HTR-8/SVneo (cell line): ENCODE measurements at places on chromosomes 11 and 22.
A peak's percentile ranks its signal among the peaks of the same experiment; 100 is the strongest.

GRCh38 chr11:57513911-57514537 lies 1.5 kb downstream of the SLC43A1 start:
- DNase-seq = no peak

DNA sequence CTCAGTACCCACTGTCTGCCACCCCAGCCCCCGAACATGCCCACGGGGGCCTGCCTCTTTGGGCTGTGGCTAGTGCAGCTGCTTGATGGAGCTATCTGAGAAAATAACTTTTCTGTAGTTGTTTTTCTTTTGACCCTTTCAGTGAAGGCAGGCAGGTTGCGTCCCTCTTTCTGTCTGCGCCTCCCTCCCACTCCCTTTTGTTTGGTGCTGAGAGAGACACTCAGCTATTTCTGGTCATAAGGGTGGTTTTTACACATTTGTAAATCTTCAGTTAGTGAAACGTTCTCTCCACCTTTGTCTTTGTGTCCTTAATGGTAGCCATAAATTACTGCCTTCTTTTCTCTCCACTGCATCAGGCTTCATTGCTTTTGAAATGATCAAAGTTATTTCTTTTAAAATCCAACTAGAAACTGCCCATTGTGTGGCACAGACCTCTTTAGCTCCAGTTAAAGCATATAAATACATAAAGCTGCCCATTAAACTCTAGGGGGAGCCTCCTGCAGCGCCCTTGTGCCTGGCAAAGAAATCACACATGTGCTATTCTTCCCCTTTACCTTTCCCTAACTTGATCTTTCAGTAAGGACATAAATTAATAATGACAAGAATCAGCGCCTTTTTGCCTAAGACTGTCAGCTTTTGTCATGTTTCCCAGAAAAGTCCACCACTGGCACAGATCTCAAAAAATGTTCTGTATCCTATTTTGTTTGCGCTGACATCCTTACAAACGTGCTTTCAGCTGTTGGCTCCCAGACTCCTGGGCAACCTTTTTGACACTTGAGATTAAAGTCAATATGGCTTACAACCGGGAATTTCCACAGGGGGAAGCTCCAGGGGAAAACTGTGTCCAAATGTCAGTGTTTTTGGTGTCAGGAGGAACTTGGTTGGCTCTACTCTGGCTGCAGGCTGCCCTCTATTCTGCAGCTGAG lies 1.7 kb upstream of the SCUBE2 start:
- DNase-seq = no peak

DNA sequence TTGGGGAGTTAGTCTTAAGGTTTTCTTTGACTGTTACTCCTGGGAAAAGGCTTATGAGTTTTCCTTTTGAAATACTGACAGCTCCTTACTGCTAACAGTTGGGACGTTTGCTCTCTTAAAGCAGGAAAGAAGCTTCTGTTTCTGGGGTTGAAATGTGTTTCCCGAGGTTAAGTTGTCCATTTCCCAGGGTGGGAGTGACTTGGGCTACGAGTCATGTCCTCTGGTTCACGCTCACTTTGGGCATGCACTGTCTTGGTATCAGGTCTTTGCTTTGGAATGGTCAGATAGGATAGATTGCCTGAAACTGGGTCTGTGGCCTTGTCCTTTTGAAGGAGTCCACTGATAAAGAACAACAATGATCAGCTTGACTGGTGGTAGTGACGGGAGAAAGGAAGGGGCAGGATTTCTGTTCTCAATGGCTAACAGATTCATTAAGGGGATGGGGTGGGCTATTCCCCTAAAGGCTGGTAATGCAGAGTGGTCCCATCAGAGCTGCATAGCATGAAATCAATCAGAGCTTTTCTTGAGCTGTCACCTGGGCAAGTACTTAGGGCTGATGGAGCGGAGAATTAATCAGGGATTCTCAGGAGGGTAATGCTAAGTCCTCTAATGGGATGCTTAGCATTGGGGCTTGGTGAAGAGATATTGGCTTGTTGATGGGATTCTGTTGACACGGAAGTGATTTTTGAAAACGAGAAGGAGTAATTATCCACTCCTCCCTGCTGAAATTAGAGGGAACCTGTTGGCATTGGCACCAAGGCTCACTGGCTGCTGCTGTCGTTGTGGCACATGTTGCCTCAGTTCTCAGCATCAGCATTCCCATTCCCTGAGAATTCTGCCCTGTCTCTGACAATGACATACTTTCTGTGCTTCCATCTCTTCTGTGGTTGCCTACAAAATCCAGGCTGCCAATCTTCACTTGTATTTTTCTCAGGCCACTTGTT lies 81.6 kb downstream of the TEAD1 start:
- no peak for DNase-seq

DNA sequence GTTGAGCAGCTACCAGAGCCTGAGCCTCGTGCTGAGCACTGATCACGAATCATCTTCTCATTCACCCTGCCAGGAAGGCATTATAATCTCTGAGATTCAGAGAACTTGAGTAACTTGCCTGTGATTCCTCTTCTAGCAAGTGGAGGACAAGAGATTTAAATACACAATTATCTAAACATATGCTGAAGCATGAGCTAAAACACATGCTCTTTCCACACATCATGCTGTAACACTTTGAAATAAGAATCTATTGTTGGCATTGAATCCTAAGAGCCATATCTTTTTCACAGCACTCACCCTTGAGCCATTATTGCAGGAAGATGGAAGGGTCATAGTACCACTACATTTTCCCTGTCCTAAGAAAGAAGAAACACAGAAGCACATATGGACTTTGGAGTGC lies 722.5 kb upstream of the API5 start:
- DNase-seq = no peak

DNA sequence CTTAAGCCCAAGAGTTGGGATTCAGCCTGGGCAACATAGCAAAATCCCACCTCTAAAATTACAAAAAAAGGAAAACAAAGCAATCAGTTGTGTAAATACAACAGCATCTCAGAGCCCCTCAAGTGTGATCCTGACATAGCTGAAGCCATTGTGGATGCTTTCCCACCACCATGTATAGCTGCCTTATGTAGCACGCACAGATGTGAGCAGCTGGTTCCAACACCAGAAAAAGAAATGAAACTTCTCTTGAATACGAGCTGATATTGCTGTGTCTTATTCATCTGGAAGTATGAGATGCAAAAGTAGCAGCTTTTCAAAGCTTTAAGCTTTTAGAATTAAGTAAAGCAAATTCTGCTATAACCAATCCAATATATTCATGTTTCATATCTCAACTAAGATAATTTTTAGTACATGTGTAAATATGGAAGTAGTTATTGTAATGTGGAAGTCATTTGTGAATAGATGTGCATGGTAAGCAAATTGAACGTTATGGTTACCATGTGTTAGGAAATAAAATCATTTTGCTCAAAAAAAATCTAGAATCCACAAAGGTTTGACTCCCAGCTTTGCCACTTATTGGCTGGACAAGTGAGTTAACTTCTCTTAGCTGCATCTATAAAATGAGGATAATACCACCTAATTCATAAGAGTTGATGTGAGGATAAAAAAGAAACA lies 63.2 kb downstream of the SGSM3 start:
- DNase-seq = no peak

DNA sequence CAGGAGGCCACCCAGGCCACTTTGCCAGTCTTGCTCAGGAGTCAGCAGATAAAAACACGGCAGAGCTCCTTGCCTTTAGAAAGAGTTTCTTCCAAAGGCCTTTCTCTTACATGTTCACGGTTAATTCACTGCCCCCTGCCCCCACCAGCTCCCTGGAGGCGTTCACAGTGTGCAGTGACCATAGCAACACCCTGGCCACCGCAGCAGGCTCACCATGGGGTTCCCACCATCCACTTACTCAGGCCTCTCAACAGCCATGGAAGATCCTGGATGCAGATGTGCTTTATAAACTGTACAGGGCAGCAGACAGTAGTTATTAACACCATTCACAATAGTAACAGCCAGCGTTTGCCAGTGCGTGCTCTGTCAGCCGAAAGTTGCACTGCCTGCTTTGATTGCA lies 10.6 kb upstream of the MYO7A start:
- no peak for DNase-seq

DNA sequence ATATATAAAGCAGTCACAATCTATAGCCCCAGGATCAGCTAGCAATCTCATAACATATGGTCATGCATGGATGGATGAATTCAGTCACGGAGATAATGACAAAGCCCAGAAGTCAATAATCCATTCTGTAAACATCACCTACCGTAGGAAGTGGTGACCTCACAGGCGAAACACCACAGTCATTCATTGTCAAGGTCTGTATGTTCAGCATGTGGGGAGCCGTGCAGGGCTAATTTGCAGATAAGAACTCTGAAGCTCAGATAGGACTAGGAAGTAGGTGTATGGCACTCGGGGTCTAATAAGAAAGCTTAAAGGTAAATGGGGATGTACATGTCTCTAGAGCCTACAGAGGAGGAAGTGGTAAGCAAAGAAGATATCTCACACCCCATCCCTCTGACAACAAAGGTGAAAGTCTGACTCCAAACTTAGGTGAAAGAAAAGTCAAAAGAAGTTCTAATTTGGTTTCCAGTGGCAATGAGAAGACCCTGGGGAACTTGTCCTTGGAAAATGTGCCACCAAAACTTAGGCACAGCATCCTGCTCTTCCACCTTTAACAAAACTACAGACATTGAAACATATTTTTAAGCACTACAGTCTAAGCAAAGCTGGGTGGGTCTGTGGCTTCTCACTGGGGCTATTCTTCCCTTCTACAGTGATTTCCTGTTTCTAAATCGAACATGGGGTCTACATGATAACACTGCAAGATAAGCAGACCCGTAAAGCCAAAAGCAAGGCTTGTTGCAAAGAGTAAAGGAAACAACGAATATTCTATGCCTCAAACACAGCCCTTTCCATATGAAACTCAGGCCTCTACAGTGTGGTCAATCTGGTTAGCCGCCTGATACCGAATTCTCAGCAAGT lies 5.2 kb downstream of the CRTAM start:
- DNase-seq = no peak

DNA sequence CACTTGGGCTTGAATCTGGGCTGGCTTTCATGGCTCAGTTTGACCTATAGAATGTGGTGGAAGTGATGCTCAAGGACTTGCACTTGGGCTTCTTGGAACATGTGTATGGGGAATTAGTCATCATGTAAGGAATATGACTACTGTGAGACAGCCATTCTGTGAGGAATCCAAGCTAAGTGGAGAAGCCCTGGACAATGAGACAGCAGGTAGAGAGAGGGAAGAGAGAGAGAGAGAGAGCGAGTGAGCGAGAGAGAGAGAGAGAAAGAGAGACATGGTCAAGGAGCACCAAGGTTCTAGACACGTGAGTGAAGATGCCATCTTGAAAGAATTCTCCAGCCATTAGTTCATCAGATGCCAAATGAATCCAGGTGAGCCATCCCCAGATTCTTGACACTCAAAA lies 261.6 kb upstream of the SORL1-AS1 start:
- DNase-seq = no peak

DNA sequence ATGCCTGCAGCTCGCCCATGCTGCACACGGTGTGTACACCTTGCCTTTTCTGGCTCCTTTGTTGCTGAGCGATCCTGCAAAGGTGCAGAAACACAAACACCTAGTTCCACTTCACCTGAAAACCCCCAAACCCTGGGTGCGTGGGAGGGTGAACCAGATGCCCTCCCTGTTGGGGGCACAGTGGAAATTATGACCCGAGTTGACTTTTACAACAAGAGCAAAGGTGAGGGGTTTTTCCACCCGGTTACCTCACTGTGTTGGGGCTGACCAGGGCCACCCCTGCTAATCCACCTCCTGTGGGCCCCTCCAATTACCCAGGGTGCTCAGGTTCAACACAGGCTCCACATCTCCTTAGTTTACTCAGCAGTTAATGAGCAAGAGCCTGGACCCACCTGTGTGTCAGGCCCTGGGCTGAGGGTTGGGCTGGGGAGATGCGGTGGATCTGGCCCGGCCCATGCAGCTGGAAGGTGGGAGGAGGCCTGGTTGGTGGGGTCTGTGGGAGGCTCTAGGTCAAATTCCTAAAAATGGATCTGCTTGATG lies 42.1 kb downstream of the LRRC32 start:
- DNase-seq = no peak

GRCh38 chr22:37762389-37762836 lies 45.3 kb upstream of the GCAT start:
- DNase-seq = no peak

GRCh38 chr11:107017433-107018218 lies 650 bp downstream of the GUCY1A2 start:
- DNase-seq = peak; percentile 29

- no peak for DNase-seq
Measured at GRCh38 chr11:103016031-103016430, 60.5 kb upstream of the MMP13 start.

GRCh38 chr11:2420502-2421225 lies 20.1 kb downstream of the TSSC4 start:
- DNase-seq = peak; percentile 90

DNA sequence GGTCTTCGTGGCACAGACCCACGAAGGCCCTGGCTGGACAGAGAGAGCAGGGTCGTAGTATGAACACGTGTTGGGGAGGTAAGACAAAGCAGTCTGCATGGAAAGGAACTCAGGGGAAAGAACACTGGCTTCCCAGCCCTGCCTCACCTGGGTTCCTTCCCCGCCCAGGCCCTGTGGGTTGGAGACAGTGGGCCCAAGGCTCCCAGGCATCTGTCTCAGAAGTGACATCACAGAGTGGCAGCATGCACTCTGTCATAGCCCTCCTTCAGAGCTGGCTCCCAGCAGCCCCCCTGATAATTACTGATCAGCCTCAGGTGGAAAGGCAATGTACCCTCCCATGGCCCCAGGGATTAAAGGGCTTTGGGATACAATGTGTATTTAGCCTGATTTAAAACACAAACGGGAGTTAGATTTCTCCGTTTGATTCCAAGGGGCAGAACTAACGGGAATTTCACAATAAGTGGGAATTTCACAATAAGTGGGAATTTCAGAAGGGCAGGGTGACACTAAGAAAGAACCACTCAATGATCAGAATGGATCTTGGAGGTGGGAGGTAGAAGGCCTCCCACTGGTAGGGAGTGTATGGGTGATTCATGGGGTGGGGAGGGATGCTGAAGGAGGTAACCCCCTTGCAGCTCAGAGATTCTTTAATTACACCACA lies 65.1 kb downstream of the SLC22A12 start:
- no peak for DNase-seq

DNA sequence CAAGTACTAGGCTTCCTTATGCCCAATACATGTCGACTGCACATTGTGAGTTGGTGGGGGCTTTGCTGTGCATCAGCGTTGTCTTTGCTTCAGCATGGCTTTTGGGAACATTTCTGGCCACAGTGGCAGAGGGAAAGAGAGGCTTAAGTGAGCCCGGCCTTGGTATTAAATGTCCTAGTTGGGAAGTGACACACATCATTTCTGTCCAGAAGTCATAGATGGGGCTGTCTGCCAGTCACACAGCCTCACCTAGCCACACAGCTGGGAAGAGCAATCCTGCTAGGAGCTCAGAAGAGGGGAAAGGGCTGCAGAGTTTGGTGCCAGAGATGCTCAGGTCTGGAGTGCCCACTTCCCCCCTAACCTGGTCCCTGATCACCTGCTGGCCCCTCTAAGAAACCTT lies 27.6 kb downstream of the TREH start:
- DNase-seq = no peak
